ENCODE measurements at places on chromosomes 5 and 9.

DNA sequence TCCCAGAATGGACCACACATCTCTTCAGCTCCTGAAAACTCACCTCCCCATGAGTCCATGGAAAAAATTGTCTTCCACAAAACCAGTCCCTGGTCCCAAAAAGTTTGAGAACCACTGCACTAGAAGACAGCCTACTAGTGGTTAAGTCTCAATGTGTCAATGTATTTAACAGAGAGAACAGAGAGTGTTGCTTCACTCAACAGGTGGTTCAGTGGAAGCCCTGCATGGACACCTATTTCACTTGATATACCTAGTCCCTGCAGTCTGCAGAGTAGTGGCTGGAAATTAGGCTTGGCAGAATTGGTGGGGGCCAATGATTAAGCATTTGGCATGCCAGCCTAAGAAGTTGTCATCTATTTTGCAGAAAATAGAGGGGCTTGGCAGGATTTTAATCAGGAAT is 23.0 kb downstream of the IL7R start:
- DNase-seq = no peak

GRCh38 chr9:127020036-127020801 is 102.2 kb downstream of the ANGPTL2 start:
- peak; percentile 61 for DNase-seq

GRCh38 chr9:34985311-34985899 is 4.1 kb upstream of the DNAJB5 start:
- DNase-seq = peak; percentile 39

DNA sequence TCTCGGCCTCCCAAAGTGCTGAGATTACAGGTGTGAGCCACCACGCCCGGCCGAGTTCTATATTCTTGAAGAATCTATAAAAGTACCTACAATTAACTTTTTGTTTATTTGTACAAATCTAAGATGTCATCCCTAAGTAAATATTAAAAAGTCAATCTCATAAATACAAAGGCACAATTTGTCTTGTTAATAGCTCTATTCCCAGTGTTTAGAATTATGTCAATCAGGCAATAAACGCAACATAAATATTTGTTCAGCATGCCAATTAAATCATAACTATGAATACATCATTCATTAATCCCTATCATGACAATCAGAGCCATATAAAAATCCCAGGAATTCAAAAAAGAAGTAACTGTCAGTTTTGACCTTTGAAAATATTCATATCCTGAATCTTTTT is 68.9 kb upstream of the CDH18 start:
- DNase-seq = no peak

DNA sequence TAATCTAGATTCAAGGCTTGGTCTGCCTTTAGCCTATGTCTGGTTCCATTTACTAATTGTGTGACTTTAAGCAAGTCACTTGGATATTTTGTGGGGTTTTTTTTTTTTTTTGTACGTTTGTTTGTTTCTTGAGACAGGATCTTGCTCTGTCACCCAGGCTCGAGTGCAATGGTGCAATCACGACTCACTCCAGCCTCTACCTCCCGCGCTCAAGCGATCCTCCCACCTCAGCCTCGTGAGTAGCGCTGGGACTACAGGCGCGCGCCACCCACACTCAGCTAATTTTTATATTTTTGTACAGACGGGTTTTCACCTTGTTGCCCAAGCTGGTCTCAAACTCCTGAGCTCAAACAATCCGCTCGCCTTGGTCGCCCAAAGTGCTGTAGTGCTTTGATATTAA is 1.1 kb upstream of the PFDN1 start:
- no peak for DNase-seq

- DNase-seq = peak; percentile 51
These were observed 21.9 kb downstream of the DEPDC1B start for GRCh38 chr5:60677850-60678664.

DNA sequence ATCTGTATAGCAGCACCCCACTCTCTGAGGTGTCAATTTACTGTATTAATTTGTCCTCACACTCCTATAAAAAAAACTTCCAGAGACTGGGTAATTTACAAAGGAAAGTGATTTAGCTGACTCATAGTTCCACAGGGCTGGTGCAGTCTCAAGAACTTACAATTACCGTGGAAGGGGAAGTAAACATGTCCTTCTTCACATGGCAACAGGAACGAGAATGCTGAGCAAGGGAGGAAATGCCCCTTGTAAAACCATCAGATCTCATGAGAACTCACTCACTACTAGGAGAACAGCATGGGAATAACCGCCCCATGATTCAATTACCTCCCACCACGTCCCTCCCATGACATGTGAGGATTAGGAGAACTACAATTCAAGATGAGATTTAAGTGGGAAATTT is 602.6 kb downstream of the MTRR start:
- no peak for DNase-seq

- DNase-seq = peak; percentile 70
These were observed 34.8 kb downstream of the LSM11 start for GRCh38 chr5:157778121-157778805.

DNA sequence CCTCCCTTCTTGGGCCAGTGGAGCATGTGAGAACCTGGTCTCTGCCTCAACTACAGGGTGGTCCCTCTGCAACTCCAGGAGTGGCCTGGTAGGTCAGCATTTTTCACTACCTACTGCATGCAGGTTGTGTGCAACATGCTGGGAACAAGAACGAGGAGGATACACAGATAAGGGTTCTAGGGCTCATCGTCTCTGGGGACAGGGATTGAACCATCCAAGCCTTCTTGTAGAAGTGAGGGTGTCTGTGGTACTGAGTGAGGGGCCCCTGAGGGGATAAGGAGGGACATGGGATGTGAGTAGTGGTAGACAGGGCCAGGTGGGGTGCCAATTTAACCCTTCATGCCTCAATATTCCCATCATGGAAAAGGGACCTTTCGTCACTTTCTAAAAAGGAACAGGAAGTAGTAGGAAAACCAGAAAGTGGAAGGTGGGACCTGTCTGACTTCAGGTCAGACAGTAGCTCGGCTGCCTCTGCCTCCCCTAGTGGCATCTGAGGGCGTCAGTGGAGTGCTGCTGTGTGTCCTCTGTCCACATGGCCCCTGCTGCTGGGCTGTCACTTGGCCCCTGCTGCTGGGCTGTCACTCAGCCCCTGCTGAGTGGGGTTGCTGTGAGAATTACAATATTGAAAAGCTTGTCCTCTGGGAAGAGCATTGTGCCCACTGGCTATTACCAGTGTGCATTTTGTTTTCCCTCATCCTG is 48.6 kb upstream of the RNU6ATAC start:
- no peak for DNase-seq

DNA sequence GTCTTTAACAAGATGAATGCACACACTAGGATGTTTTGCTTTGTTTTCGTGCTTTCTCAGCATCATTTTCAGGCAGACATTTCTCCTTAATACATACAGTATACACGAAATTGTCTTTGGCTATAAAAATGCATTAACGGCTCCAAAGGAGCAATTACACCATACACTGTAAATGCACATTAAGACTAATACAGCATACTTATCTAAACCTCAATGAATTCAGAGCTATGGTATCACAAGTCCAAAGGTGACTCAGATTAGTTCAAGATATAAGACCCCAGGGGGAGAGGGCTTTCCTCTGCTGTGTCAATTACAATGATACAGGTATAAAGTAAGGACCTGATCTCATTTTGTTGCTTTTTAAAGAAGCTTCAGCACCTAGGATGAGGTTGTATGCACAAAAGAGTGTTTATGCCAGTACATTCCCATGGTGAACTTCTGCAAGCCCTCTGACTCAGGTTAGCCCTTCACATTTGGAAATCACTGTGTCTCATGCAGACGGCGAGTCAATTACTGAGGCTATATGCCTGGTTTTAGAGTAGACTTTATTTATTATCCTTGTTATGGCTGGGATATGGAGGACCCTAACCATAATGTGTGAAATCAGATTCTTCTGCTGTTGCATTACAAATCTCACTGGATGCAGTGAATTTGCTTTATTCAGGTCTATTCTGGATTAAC is 233.3 kb downstream of the ZNF608 start:
- no peak for DNase-seq

- no peak for DNase-seq
These were observed 245.1 kb downstream of the DOCK8 start for GRCh38 chr9:459491-460444.

- DNase-seq = no peak
These were observed 18.9 kb upstream of the ANKRD55 start for GRCh38 chr5:56251918-56252553.

DNA sequence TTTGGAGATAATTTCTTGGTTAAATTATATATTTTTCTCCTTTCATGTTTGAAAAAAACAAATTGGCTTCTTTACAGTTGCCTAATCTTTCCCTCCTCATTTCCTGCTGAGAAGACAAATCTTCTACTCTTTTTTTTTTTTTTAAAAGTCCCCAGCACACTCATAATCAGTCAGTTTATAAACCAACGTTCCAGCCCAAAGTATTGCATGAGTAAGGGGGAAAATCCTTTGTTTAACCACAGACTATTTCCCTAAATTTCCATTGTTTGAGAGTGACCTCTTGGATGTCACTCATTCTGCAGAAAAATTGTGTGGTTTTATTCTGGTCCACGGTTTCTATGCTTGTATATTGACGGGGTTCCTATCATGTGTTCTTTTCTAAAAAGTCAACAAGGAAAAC is 55.1 kb upstream of the TLR4 start:
- no peak for DNase-seq

- DNase-seq = no peak
These were observed 407.4 kb downstream of the DMAC1 start for GRCh38 chr9:7392148-7392547.

GRCh38 chr5:36442796-36443195 is 141.1 kb upstream of the RANBP3L start:
- DNase-seq = peak; percentile 72

DNA sequence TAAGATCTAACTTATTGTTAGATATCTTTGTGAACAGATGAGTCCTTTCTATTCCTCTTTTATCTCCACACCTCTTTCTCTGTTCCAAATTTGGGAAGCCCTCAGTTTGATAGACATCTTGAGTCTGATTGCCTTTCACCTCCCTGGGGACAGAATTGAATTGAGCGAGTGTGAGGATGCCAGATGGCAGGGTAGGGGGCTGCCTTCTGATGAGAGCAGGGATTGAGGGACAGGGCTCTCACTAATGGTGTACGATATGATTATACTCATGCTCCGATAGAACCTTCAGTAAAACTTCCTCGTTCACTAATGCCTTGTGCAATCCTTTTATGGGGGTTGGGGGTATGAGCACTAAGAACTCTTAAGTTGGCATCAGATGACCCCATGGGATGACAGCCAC is 172.1 kb upstream of the DAP start:
- DNase-seq = no peak

GRCh38 chr5:150162142-150162513 is 4.5 kb upstream of the CDX1 start:
- DNase-seq = no peak

DNA sequence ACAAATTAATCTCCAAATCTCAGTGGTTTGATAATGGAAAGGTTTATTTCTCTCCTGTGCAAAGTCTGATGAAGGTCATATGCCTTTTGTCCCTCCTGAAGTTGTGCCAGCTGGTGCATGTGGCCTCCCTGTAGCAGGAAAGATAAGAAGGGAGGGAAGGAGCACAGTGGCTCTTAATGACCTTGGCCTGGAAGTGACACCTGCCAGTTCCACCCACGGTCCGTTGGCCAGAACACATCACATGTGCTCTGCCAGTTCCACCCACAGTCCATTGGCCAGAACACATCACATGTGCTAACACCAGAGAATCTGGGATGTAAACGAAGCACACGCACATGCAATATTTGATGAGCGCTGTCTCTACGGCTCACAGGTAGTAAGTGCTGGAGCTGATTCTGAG is 130.9 kb downstream of the DOCK2 start:
- no peak for DNase-seq

DNA sequence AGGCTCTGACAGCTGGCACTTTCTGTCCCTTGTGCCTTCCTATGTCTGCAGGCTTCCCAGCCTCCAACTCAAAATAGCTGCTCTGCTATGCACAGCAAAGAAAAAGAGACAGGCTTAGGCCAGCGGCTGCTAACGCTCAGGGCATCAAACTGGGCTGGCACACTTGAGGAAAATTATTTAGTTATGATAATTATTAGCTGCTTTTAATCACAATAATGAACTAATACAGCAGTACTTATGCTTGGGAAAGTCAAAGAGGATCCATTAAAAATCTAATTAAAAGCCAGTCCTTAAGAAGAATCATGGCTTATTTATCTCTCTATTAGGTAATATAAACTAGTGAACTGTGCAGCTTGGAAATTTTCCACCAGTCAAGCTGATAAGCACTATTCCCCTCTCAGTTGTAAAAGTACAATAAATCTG is 233.2 kb downstream of the SLIT3 start:
- no peak for DNase-seq

GRCh38 chr5:22505891-22506290 is 347.3 kb downstream of the CDH12 start:
- DNase-seq = no peak

DNA sequence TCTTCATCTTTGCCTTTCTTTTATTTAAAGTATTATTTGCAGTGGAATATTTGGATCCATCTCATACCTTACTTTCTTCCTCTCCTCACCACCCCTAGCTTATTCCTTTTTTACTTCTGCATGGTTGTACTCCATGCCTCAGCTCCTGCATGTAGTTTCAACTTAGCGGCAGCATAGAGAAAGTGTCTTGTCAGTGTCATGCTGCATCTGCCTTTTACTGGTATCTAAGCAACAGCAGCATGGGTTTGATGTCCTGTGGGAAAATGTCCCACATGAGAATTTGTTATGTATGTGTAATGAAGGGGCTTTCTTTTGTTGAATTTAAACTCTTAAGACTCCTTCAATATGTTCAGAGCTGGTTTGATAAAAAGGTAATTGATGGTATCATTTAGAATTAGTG is 20.6 kb downstream of the TCERG1 start:
- no peak for DNase-seq

DNA sequence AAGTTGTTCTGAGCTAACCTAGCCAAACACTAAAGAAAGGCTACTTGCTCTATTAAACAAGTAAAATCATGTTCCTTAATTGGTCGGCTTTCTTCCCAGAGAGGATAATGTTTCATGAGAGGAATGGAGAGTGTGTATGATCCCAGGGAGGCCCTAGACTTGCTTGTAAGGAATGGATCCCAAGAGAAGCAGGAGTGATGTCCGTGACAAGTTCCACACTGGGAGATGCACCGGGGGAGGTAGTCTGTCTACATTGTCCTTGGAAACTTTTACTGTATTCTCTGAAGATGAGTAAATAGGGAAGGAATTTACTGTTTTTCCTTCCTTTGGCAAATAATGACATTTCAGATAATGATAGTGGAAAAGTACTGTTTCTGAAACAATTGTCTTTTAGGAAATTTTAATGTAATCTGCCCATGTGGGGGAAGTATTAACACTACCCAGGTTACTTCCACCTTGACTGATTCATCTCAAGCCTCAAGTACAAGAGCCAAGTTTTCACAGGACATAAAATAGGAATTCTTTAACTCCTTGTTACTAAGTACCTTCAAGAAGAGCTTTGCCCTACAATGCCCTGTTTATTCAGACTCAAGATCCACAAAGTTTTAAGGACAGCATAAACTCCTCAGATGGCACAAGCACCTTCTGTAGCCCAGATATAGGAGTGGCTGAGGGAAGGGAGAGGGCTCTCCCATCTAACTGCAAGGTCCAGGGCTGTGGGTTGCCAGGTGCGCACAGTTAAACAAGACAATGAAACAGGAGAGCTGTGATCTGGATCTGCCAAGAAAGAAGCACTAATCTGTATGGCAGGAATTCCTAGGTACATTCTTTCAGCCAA is 152.1 kb downstream of the GNA14 start:
- DNase-seq = peak; percentile 72

Data from fibroblast of skin of abdomen (primary cell).